Epithelial cell of umbilical artery (primary cell): ENCODE measurements at places on chromosomes 7 and 10. TPM values are rescaled to one million over a fixed set of nuclear protein-coding genes. Genes with fewer than 3 reads are reported as not detected.

Gene HSPA14
- 14.9 and 23.1 TPM in 2 replicates for total RNA-seq

Gene SEC61A2
- 3.2 and 13.7 TPM in 2 replicates for total RNA-seq

Gene ST7
- 20.1 and 23.6 TPM in 2 replicates for total RNA-seq

Gene FGFBP3
- 0.30 and 0.32 TPM in 2 replicates for total RNA-seq

Gene LAMB4
- total RNA-seq = 0.15 and 0.32 TPM in 2 replicates

Gene INMT
- total RNA-seq = 0.15 TPM in 1 of 2 replicates, not detected in the other

Gene THSD7A
- 14.3 and 15.5 TPM in 2 replicates for total RNA-seq

Gene CHST12
- total RNA-seq = 1.3 and 10.3 TPM in 2 replicates

Gene LFNG
- 8.8 and 12.7 TPM in 2 replicates for total RNA-seq

Gene CYP26C1
- total RNA-seq = 0.32 and 1.4 TPM in 2 replicates

Gene RAB19
- total RNA-seq = 0.46 TPM in 1 of 2 replicates, not detected in the other

Gene CYP3A5
- total RNA-seq = not detected in 2 replicates

Gene TUBB8
- 0.61 TPM in 1 of 2 replicates, not detected in the other for total RNA-seq

Gene SLC37A3
- 62.3 and 71.5 TPM in 2 replicates for total RNA-seq

Gene PRDX3
- total RNA-seq = 214 and 241 TPM in 2 replicates

Gene NPY
- not detected in 2 replicates for total RNA-seq

Gene UPK3BL2
- total RNA-seq = 0.65 and 1.1 TPM in 2 replicates

Gene ZDHHC16
- 37.7 and 47.7 TPM in 2 replicates for total RNA-seq

Gene TNS3
- 12.9 and 21.4 TPM in 2 replicates for total RNA-seq

Gene CYP2C8
- not detected in 2 replicates for total RNA-seq

Gene ZNF3
- total RNA-seq = 26.3 and 26.6 TPM in 2 replicates

Gene PALD1
- total RNA-seq = 5.2 and 8.1 TPM in 2 replicates

Gene GIMAP6
- total RNA-seq = 115 and 116 TPM in 2 replicates

Gene A1CF
- not detected in 2 replicates for total RNA-seq

Gene MEOX2
- total RNA-seq = 3.2 and 34.5 TPM in 2 replicates

Gene IRF5
- total RNA-seq = 0.32 and 1.7 TPM in 2 replicates

Gene ETV1
- total RNA-seq = 7.8 and 8.1 TPM in 2 replicates

Gene MMP21
- under 0.01 TPM in 1 of 2 replicates, not detected in the other for total RNA-seq

Gene RRP12
- 13.3 and 17.8 TPM in 2 replicates for total RNA-seq

Gene HELLS
- 37.7 and 82.4 TPM in 2 replicates for total RNA-seq

Gene KLLN
- 0.30 and 0.32 TPM in 2 replicates for total RNA-seq

Gene IDI2
- not detected in 2 replicates for total RNA-seq

Gene RBM33
- 15.3 and 27.8 TPM in 2 replicates for total RNA-seq

Gene CFTR
- total RNA-seq = not detected in 2 replicates

Gene ENTPD1
- 16.0 and 24.0 TPM in 2 replicates for total RNA-seq

Gene FIS1
- total RNA-seq = 336 and 410 TPM in 2 replicates
